ENCODE measurements at places on chromosomes 3 and 15. TPM values are rescaled to one million over a fixed set of nuclear protein-coding genes. Genes with fewer than 3 reads are reported as not detected.

GRCh38 chr3:112561484-112561733, 353 bp downstream of the ATG3 start:
- no peak for DNase-seq

GRCh38 chr3:69063636-69064035, 11.5 kb upstream of the TMF1 start:
- DNase-seq = no peak

DNA sequence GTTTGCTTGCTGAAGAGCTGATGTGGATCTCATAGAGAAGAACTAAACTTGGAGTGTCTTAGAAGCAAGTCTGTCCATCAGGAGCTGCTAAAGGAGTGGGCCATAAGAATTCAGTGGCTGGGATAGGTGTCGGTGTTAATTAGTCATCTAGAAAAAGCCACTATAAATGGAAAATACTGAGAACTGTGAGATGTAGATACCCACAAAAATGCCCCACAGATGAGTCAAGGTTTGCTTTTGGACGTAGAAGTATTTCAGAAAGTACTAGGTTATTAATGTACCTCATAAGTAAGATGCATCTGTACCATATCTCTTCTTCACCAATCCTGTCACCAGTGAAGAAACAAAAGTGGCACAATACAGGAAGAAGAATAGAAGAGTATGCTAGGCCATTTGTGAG, 530.9 kb upstream of the TGFBR2 start:
- DNase-seq = no peak

GRCh38 chr15:55247766-55248427, 41.7 kb downstream of the RAB27A start:
- DNase-seq = no peak

Gene LDHAL6B
- total RNA-seq = not detected

Gene P3H2
- total RNA-seq = not detected
